ENCODE measurements at places on chromosomes 16 and 17.

DNA sequence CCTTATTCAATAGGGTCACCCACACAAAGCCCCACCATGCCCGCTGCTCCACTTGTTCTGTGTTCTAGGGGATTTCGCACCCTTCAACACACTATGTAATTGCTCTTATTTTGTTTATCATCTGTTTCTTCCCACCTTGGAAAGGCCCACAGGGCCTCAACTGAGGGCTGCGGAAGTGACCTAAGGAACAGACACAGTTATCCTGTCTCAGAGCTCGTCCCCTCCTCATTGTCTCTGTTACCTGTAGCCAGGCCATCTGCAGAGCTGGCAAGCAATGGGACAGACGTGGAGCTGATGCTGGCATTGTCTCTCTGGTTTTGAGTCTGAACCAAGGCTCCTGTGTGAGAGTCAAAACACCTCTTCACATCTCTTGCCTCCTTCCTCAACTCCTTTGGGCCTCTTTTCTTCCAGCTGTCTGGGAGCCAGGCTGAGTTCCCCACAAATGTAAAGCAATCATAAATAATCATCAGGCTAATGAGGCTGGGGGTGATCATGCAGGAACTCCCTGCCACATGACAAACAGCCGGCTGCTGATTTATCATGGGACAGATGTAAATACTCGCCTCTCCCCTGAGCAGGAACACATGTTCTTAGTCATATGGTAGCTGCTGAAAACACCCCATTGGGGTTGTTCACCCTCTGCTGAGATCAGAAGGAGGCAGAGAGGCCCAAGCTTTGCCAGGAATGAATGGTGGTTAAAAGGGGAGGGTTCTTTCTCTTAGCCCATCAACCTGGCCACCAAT is 71.9 kb downstream of the AXIN2 start:
- no peak for DNase-seq

DNA sequence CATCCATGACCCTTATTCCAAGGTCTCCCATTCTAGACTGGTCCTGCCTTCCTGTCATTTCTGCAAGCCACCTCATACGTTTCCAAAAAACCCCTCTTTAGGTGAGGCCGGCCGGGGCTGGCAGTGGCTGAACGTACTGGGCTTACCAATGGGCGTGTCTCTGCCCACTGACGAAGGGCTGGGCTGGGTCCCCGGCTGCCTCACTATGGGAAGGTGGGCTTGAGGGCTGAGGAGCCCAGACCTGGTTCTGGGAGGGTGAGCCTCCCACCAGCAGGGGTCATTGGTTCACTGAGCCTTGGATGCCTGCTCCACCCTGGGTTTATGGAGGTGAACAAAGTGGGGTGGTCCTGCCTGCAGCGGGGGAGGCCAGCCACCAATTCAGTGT is 19.9 kb downstream of the KDM8 start:
- DNase-seq, result no peak

- no peak for DNase-seq
Observed at GRCh38 chr16:88599825-88600538, 29.8 kb downstream of the ZC3H18 start.

- DNase-seq, result no peak
Observed at GRCh38 chr17:33121272-33121671, 129.6 kb downstream of the SPACA3 start.

- DNase-seq, result no peak
Observed at GRCh38 chr17:40473573-40474365, 27.7 kb downstream of the TNS4 start.

DNA sequence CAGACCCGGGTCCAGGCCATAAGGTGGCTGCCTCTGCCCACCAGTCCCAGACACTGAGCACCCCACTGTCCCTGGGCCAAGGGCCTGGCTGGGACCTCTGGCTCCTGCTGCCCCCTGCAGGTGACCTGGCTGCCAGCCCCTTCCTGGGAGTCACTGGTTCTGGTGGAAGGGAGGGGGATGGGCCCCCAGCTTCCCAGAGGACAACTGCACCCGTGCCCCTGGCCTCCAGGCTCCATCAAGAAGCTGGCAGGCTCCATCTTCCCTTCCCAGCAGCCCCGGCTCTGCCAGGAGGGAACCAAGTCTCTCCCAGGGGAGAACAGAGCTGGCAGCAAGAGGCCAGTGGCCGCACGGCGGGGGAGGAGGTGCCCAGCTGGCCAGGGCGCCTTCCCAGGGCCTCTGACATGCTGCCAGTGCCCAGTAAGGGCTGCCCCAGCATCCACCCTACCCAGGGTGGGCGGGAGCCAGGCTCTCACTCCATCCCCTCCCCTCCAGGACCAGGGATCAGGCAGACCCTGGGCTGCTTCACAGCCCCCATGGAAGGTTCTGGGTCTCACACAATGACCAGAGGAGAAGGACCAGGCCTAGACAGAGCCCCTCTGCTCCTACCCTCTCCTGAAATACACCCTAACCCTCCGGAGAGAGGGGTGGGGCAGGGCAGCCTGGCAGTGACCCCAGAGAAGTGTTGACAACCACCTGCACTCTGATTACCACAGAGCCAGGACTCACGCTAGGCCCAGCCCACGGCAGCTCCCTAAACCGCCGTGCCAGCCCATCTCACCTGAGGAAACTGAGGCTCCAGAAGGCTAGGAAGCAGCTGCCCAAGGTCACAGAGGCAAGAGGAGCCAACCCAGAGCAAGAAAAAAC is 3.6 kb downstream of the CLUH start:
- DNase-seq, result peak; percentile 38

DNA sequence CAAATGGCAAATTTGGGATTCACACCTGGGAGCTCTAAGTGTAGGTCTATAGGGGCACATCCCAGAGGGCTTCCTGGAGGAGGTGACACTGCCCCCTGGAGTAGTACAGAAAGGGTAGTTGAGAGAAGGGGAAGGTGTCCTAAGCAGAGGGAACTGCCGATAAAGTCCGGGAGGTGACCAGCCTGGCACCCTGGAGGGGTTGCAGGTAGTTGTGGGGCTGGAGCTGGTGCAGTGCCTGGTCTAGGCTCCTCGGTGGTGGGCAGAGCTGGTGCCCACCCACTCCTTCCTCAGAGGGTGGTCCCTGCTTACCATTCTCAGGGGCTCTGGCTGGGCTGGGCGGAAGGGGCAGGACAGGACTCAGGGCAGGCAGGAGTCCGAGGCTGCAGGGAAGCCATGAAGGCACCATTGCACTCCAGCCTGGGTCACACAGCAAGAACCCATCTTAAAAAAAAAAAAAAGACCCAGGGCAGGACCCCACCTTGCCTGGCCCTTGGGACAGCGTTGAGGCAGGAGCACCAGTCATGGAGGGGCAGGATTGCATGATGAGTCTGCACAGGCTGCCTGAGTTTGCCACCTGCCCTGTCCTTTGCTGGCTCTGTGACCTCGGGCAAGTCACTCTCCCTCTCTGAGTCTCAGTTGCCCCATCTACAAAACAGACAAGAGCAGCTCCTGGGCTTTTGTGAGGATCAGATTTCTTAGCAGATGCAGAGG is 43.8 kb downstream of the LAT start:
- DNase-seq, result no peak

- DNase-seq, result no peak
Observed at GRCh38 chr17:70295731-70296130, 126.4 kb downstream of the KCNJ2 start.

DNA sequence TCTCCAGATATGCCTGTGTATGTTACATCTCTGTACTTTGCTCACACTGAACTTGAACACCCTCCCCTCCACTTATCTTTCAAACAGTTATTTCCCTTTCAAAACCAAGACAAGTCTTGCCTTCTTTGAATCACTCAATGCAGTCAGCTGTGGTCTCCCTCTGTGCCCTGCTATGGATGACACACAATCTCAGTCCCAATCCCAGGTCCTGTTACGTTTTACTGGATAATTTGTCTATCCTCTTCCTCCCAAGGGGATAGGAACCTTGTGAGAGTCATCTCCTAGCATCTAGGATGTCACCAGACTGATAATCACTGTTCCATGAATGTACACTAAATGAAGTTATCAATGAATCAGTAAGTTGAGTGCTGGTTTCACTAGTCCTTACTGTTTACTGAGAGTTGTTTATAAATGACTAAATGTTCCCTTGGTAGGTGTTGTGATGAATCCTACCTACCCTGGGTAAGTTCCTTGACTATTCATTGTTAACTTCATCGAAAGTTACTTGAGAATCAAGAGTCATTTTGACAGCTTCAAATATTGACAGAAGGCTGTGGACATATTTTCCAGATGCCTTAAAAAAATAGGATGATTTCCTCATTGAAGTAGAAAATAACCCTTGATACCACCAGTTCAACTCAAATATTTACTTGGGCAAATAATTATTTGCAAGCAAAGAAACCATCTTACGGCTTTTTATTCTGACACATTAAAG is 244.9 kb downstream of the PRKCA start:
- DNase-seq, result no peak

DNA sequence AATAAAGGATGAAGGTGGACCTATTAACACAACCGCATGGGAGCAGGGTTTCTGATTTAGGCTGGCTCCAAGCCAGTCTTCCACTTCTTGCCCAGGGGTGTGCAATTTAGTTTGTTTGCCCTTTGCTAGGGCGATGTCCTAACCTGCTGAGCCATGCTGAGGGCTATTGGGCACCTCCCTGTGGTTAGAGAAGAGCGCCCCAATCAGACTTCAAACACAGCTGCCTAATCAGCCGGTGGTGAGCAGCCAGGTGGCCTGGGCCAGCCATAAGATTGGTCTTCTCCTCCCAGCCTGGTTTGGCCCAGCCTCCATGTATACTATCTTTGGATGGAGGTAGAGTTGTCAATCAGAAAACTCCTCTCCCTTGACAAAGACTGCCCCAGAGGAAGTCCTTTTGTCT is 15.7 kb downstream of the TMEM94 start:
- no peak for DNase-seq
